CD8-positive, alpha-beta memory T cell (primary cell): ENCODE measurements at places on chromosomes 7 and 10.

DNA sequence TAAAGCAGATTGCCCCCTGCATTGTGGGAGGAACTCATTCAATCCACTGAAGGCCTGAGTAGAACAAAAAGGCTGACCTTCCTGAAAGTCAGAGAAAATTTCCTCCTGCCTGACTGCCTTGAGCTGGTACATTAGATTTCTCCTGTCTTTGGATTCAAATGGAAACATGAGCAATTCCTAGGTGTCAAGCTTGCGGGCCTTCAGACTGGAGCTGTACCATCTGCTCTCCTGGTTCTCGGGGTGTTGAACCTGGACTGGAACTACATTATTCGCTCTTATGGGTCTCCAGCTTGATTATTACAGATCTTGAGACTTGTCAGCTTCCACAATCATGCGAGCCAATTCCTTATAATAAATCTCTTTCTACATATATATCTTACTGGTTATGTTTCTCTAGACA is 173.6 kb upstream of the STEAP4 start:
- no peak for DNase-seq

DNA sequence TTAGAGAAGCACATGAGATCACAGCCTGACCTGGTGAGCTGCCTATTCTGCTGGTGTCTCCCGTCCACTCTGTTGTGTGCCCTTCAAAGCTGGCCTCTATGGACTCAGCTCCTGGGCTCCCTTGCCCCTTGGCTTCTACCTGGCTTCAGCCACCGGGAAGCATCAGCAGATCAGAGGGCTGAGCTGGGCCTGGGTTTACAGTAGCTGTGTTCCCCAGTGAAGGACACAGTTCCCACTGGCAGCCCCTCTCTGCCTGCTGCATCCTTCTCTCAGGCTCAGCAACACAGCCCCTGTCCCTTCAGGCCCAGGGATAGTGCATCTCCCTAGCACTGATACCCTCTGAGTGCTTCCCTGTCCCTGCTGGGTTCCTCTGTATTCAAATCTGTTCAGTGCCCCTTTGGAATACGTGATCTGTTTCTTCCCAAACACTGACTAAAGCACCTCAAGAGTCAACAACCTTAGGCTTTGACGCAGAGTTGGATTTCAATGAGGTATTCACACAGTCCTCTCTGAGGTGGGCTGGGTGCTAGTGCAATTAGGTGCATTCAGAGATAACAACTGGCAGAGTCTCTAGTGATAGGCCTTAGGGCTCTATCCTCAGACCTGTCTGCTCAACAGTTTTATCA is 109.8 kb downstream of the GRID1 start:
- DNase-seq: no peak

- DNase-seq: no peak
Observed at GRCh38 chr7:137453356-137453755, 109.8 kb upstream of the PTN start.

- no peak for DNase-seq
Observed at GRCh38 chr7:158029509-158029908, 558.1 kb downstream of the PTPRN2 start.

GRCh38 chr10:132494866-132495630 is 42.5 kb upstream of the INPP5A start:
- DNase-seq: no peak

GRCh38 chr10:51406581-51406980 is 292.8 kb downstream of the CSTF2T start:
- no peak for DNase-seq

- no peak for DNase-seq
Observed at GRCh38 chr10:121070275-121071070, 219.3 kb downstream of the WDR11 start.

GRCh38 chr10:113142601-113143362 is 192.7 kb downstream of the TCF7L2 start:
- DNase-seq: no peak

- DNase-seq: no peak
Observed at GRCh38 chr10:49700997-49701396, 21.5 kb downstream of the C10orf53 start.

DNA sequence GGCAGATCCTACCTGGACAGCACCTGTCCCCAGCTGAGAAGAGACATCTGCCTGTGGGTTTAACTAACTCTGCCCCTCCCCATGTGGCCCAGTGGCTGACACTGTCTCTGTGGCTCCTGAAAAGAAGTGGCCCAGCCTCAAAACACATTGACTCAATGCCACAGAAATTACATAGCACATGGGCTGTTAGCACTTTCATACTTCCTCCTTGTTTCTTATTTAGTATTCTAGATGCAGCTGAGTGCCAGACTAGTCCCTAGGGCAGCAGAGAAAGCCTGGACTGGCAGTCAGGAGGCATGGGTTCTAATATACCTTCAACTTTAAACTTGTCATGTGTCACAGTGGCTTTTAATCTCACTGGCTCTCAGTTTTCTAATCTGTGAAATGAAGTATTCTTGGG is 171.0 kb downstream of the TRIL start:
- no peak for DNase-seq

- no peak for DNase-seq
Observed at GRCh38 chr7:30269490-30269889, 14.9 kb upstream of the ZNRF2 start.

DNA sequence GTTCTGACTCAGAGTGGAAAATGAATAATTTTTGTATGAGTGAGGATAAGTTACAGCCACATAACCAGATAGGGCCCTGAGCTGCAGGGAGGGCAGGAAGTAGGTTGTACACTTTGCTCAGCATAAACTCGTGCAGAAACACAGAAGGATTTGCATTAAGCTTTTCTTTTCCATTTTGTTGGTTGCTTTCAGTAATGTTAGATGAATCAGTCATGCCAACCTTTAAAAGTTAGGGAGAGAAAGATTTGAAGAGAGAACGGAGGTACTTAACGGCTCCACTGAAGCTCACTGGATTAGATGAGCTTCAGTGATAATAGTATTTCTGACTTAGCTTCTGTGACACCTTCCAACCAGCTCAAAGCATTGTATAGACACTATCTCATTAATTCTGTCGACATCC is 348.1 kb downstream of the GATA3 start:
- DNase-seq: peak; percentile 12

GRCh38 chr10:30057421-30057841 is 2.0 kb downstream of the JCAD start:
- DNase-seq: no peak

- no peak for DNase-seq
Observed at GRCh38 chr10:43970018-43970698, 321.5 kb upstream of the ZNF32 start.

DNA sequence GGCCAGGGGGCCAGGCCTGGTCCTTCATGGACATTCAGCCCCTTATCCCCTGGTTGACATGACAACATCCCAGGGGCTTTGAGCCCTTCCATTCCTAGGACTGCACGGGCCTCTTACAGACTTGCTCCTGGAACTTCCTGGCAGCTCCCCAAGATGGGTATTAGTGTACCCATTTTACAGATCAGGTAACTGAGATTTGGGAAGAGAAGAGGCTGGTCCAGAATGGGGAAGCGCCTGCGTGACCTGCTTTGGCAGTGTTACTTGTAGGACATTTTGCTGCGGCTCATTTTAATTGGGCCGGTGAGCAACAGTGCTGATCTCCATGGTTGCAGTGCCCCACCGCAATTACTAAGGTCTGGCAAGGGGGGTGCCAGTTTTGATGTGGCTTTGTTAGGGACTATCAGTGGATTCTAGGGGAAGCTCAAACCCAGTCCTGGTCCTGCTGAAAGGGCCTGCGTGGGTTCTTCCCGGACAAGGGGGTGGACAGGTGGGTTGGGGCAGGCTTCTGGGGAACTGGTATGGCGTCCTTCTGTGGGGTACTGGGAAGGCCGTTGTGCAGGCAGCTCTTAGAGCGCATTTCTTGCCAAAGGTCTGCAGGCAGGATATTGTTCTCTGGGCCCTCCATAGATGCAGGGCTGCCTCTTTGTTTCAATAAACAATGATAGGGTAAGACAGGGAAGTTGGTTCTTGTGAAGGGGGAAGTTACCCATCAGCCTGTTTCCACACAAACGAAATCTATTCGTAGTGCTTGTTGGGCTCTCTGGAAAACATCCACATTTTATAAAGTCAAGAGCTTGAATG is 137.6 kb downstream of the RGS10 start:
- no peak for DNase-seq

DNA sequence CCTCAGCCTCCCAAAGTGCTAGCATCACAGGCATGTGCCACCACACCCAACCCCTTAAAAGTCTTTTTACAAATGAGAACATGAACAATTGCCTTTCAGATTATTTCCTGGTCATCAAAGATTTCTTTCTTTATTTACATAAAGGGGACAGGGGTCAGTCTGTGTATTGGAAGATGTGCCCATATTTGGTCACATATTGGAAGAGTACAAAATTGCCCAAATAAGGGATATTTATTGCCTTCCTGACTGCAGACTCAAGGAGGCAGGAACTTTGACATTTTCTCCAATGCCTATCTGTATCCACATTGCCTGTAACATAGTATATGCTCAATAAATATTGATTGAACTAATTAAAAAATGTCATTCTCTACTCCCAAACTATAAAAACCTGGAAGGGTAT is 25.9 kb upstream of the HERPUD2 start:
- no peak for DNase-seq

DNA sequence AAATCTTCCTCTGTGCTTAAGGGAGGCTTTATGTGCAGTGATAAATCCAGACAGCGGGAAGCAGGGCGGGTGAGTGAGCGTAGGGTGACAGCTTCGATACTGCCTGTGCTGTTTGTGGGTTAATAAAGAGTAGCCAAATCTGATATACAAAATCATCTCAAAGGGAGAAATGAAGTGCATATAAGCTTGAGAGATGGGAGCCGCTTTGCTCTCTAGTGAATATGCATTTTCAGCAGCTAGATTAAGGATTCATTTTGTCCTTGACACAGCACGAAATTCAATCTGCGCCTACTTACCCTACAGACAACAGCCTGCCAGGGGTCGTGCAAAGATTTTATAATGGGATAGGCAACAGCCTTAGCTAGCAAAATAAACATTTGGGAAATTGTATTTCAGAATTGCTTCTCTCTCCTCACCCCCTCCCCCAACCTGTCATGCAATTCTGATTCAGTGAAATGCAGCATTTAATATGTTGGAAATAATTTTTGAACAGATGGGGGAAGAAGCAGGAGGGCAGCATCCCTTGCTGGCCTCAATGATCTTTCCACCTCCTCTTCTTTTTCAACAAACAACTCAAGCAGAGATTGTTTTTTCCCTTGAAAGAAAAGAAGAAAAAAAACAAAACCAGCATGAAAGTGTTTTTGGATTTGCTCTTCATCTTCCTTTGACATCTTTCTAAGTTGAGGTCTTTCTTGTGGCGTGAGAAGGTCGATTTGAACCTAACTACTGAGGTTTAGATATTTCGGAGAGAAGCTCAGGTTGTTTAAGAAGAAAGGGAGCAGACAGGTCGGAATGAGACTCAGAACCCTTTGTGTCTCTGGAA is 117.9 kb downstream of the AOAH start:
- DNase-seq: no peak

- DNase-seq: no peak
Observed at GRCh38 chr10:47245731-47246350, 54.2 kb upstream of the GDF10 start.

- no peak for DNase-seq
Observed at GRCh38 chr7:24075426-24075810, 208.6 kb upstream of the NPY start.

DNA sequence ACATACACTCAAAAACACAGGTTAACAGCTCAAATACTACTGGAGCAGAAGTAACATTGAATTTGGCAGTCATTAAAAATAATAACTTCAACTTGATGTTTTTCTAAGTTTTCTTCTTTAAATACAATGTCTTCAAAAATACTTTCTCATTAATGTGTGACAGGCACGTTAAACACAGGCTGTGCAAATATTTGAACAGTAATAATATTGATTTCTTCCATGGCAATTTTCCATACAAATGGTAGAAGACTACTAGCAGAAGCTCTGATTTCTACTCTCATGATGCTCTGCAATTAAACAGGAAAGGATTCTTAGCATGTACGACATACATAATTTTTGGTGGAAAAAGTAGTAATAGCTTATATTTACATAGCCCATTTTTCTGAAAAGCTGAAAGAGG is 47.4 kb downstream of the NRP1 start:
- DNase-seq: no peak

DNA sequence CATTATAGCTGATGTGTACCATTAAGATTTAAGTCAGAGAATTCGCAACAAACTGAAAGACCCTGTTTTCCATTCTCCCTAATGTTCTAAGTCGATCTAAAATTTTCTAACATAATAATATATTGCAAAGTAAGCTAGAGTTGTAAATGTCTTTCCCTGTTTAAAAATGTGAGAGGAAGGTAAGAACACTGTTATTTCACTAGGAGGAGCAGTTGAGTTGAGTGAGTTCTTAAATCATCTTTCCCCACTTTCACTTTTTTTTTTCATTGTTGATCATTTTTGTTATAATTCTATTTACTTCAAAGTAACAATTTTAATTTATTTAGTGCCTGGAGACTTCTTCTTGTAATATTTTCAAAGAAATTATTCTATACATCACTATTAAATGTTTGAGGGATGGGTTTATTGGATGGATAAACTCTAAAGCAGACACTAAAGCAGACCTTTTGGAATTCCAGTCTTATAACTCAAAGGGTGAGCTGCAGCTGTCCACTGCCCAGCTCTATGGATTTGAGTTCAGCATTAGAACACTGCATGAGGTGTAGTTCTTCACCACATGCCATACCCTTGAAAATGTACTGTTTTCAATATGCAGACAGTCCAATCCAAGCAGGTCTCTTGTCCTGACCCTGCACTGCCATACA is 181.3 kb upstream of the FZD1 start:
- no peak for DNase-seq

DNA sequence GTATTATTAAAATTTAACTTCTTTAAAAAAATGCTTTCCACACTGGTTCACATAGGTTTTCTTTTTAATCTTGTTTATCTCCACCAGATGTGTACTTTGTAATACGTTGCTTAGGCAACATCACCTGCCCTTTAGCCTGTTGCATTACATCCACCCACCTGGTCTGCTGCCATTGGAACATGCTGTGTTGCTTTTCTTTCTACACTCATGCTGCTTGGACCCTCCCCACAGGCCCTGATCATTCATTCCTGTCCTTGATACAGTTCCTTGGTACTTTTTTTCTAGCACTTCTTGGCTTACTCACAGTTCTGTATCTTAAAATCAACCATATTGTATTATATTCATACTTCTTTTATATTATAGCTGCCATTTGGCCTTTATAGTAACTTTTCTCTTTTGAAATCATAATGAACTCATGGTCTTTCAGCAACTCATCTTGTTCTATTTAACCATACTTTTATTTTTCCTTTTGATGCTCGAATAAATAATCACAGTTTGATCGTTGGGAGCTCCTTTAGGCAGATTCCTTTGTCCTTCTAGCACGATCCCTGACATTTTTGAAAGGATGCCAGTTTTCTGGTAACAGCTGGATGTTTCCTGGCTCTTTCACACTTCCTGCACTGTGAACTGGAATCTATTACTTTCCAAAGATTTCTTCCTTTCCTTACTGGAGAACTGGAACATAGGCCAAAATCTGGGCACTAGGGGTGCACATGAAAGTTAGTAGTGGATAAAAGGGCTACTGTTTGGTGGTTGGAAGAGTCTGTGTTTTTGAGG is 125.1 kb downstream of the CDK14 start:
- no peak for DNase-seq

DNA sequence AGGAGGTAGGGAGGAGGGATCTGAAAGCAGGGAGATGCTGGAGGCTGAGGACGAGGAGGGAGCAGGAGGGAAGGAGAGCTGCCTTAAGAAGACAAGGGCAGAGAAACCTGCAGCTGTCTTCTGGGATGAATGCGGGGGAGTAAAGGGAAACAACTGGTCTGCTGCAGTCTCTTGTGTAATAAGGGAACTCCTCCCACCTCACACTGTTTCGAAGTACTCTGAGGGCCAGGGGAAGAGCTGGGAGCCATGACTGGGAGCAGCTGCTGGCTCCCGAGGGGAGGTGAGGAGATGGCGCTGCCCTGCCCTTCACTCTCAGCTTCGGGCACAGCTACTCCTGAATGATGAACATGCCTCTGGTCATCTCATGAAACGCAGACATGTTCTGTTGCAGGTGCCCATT is 65.1 kb downstream of the CLEC2L start:
- DNase-seq: no peak
